ENCODE measurements at places on chromosomes 1 and 21. TPM values are rescaled to one million over a fixed set of nuclear protein-coding genes. Genes with fewer than 3 reads are reported as not detected.

- peak; percentile 3 for DNase-seq
Measured at GRCh38 chr1:91501971-91502671, 1.5 kb downstream of the CDC7 start.

DNA sequence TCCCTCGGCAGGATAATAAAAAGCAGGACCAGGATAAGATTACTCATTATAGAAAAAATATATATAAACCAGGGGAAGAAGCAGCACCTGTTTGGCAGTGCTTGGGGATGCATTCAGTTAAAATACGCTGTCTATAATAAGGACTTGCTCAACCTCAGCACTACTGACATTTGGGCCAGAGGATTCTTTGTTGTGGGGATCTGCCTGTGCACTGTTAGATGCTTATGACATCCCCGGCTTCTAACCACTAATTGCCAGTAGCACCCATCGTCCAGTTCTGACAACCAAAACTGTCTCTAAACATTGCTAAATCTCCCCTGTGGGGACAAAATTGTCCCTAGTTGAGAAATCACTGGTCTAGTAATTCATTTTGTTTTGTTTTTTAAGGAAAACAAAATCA lies 242.1 kb downstream of the SLC45A1 start:
- DNase-seq, result no peak

DNA sequence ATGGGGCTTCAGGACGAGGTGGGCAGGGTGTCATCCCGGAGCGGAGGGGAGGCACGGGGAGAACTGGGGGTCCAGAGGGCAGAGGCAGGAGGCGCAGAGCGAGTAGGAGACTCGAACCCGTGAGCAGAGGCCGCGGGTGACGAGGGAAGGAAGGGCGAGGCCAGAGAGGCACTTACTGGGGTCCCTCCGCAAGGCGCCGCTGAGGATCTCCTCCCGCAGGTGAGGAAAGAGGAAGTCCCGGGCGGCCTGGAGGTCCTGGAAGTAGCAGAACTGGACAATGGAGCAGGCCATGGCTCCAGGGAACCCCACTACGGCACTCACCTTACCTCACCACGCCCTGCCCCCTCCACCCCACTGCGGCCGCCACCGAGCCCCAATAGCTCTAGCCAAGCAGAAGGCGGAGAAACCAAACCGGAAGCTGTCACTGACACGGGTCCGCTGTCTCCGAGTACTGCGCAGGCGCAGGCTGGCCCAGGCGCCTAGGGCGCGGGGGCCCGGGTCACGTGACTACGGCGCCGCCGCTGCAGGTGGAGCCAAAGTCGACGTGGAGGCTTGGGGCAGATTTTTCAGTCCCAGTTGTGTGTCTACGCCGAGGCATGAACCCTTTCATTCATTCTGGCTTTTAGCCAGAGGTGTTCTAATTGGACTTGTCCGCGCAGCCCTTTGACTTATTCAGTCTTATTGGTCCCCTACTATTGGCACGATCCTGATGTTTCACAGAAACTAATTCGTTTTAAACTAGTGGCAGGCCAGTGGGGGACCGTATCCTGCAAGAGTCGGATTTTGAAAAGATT lies at the start of gene RAB3GAP2:
RAB3GAP2 (minus strand) TSS at position 407 of the 794 bp plus-strand sequence; CDS start at position 291, 116 bp downstream.
- peak; percentile 92 for DNase-seq

COL16A1 gene
- 2.0 TPM for total RNA-seq

- no peak for DNase-seq
Measured at GRCh38 chr21:26782331-26782730, 62.9 kb downstream of the ADAMTS1 start.

MARK1 gene
- not detected for total RNA-seq

HUNK gene
- 0.05 TPM for total RNA-seq

- DNase-seq, result peak; percentile 60
Measured at GRCh38 chr21:27526451-27526850, 559.6 kb upstream of the ADAMTS5 start.

DNA sequence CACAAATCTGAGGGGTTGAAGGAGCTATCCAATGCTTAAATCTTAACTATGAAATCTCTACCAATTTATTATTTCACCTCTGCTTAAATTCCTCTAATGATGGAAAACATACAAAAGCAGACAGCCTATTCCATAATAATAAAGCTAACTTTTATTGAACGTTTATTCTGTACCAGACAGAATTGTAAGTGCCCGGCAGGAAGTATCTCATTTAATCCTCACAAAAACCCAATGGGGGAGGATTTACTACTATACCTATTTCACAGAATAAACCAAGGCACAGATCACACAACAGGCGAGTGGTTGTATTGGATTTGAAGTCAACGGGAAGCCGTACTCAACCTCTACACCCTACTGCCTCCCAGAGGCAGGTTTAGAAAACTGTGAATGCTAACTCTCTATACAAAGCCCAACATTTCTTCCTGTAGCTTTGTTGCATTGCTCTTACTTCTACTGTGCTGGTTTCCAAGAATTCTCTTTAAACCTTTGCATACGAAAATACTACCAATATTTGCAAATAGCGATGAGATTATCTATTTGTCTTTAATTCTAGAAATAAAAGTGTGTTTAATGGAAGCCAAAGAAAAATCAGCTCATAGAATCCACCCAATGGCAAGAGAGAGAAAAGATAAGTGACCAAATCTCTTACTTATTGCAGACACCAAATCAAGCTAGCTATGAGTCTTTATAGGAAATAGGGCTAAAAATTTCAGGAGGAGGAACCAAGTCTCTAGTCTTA lies 33.5 kb upstream of the C1orf53 start:
- peak; percentile 78 for DNase-seq

DPT gene
- not detected for total RNA-seq

RASAL2 gene
- total RNA-seq, result 14.8 TPM

- no peak for DNase-seq
Measured at GRCh38 chr1:87872189-87872588, 543.5 kb downstream of the LMO4 start.

DNA sequence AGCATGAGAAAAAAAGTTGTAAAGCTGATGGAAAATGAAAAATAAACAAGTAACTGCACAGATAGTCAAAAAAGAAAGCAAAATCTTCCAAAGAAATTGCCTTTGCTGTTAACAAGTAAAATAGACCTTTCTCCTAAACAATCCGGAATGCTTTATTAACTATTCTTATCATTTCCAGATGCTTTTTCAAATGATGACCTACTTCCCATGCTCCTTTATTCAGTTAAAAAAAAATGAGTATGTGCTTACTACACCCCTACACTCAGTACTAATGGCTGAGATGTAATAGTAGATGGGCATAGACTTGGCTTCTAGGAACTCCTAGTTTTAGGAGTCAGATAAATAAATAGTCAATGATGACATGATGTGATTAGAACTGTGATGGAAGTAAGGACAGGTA lies 108.5 kb downstream of the NIBAN1 start:
- no peak for DNase-seq

SELL gene
- 0.15 TPM for total RNA-seq

- DNase-seq, result no peak
Measured at GRCh38 chr1:63772876-63773275, 941 bp upstream of the ROR1 start.

Measured in M059J (cell line).